Activated CD4-positive, alpha-beta T cell treated with anti-CD3 and anti-CD28 coated beads, Interleukin-2, amount 10 ng/mL, durations not matched to agents 24 days and 14 days (primary cell): ENCODE measurements at places on chromosomes 5 and 9. TPM values are rescaled to one million over a fixed set of nuclear protein-coding genes. Genes with fewer than 3 reads are reported as not detected.
A peak's percentile ranks its signal among the peaks of the same experiment; 100 is the strongest.

GRCh38 chr9:113919871-113920270 lies 43.8 kb downstream of the ZNF618 start:
- H3K27me3 ChIP-seq, result peaks cover 18% of the 10 kb centered on the region
- H3K4me3 ChIP-seq, result no peak overlapping the region
- H3K27ac ChIP-seq, result no peak overlapping the region
- no peaks in the 10 kb centered on the region for H3K36me3 ChIP-seq
- peak; percentile 37 for DNase-seq

DNA sequence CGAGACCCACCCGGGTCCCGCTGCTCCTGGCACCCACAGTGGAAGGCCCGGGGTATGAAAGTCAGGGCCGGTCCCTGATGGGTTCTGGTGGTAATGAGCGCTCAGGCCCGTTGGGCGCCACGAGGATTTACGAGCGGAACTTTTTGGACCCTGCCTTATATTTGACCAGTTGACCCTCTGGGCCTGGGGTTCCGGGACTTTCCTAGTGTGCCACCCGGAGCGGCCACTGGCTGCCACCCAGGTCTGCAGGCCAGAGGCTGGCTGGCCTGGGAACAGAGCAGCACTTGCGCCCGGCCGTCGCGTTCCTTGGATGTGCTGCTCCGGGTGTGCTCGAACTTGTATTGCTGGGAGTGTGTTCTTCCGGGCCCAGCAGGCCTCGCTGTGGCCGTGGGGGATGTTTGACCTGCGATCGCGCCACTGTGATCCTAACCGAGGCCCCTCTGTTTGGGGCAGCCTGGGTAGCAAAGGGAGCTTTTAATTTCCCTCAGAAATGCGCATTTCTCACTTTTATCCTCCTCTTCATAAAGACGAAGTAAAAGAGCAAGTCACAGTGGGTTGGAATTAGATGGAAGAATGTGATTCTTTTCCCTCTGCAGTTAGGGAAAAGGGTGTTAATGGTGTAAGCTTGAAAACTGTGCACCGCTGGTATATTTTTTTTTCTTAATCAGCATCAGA lies 1.2 kb downstream of the F2RL1 start:
- DNase-seq, result no peak
- peaks cover 7% of the 10 kb centered on the region for H3K4me1 ChIP-seq
- no peak overlapping the region for H3K27ac ChIP-seq
- H3K36me3 ChIP-seq, result no peaks in the 10 kb centered on the region

GRCh38 chr9:114504341-114505186 lies 709 bp downstream of the WHRN start:
- peak; percentile 83 for DNase-seq
- H3K4me1 ChIP-seq, result peaks cover 17% of the 10 kb centered on the region
- peaks cover 75% of the 10 kb centered on the region for H3K27me3 ChIP-seq
- peak overlapping the region; percentile 84 for H3K4me3 ChIP-seq
- peak overlapping the region; percentile 82 for H3K27ac ChIP-seq

Gene RAI14
- 2.6 and 5.1 TPM in 2 replicates for total RNA-seq

Gene DMRT1
- total RNA-seq, result not detected in 2 replicates

Gene AGXT2
- total RNA-seq, result not detected in 2 replicates

DNA sequence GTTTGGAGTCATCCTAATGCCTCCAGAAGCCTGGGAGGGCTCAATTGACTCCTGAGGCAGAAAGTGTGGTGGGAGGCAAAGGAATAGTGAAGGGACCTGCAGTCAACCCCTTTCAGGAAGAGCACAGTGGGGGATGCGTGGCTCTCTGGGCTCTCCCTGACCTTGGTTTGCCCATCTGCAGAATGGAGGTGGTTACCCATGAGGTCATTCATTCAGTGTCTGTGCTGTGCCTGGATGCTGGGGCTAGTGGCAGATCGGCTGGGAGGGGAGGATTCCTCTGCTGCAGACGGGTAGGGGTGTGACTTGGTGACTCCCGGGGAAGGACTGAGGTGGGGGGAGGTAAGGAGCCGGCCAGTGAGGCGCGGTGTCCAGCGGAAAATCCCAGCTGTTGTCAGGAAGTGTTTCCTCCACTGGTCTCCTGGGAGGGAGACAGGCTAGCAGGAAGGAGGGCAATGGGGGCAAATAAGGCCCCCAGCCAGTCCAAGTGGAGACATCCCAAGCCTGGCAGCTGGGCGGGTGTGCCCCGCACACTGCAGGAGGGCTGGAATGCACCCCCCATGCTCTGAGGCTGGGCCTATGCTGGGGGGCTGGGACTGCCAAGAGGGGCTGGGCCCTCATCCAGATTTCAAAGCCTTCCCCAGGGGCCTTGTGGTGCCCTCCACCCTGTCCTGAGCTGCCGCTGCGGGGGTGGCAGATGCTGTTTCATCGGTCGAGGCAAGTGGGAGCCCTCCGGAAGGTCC lies 10.9 kb downstream of the CXXC5 start:
- no peak for DNase-seq
- H3K27ac ChIP-seq, result no peak overlapping the region
- no peak overlapping the region for H3K4me3 ChIP-seq

Gene MARCHF11
- total RNA-seq, result not detected in 2 replicates

Gene SLC6A7
- not detected in 2 replicates for total RNA-seq

GRCh38 chr5:40775085-40775845 lies 19.5 kb upstream of the TTC33 start:
- no peak for DNase-seq
- peaks cover 8% of the 10 kb centered on the region for H3K4me1 ChIP-seq
- H3K27me3 ChIP-seq, result no peaks in the 10 kb centered on the region
- no peak overlapping the region for H3K4me3 ChIP-seq
- H3K27ac ChIP-seq, result no peak overlapping the region
- peaks cover 30% of the 10 kb centered on the region for H3K36me3 ChIP-seq

GRCh38 chr9:124353811-124354274 lies 61.4 kb downstream of the PSMB7 start:
- H3K27me3 ChIP-seq, result no peaks in the 10 kb centered on the region
- peaks cover 15% of the 10 kb centered on the region for H3K4me1 ChIP-seq
- no peak overlapping the region for H3K4me3 ChIP-seq
- H3K36me3 ChIP-seq, result peaks cover 33% of the 10 kb centered on the region
- DNase-seq, result no peak

DNA sequence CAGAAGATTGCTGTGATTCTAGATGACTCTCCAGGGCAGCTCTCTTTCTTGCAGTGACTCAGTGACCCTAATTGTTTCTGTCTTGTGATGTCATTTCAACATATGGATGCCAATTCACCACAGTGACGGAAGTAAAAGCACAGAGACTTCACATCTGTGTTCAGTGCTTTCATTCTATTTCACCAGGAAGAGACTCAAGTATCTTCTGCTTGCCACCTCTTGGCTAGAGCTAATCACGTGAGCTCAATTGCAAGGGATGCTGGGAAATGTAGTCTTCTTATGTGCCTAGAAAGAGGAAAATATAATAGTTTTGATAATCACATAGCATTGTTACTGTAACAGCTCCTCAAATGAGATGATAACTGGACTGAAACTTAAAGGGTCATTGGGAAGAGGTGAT lies 453.3 kb upstream of the KLF4 start:
- DNase-seq, result no peak
- no peaks in the 10 kb centered on the region for H3K4me1 ChIP-seq
- no peak overlapping the region for H3K4me3 ChIP-seq
- no peak overlapping the region for H3K27ac ChIP-seq

DNA sequence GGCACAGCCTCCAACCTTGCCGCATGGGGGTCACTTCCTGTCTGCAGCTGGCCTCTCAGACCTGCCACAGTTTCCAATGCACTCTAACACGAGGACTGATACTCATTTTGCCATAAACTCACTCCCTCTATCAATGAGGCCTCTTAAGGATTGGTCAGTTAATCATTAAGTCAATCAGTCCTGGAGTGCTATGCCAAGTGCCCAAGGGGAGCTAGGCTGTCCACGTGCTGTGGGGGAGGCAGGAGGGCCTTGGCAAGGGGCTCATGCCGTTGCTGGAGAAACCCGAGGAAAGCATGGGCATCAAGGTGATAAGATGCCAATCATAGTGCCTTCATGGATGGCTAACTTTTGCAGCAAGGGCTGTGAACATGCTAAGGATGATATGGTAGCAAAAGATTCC lies 1.7 kb upstream of the ALDH1B1 start:
- H3K27ac ChIP-seq, result no peak overlapping the region
- H3K36me3 ChIP-seq, result peaks cover 3% of the 10 kb centered on the region
- DNase-seq, result no peak

- no peaks in the 10 kb centered on the region for H3K4me1 ChIP-seq
- H3K27me3 ChIP-seq, result no peaks in the 10 kb centered on the region
- no peaks in the 10 kb centered on the region for H3K36me3 ChIP-seq
- H3K4me3 ChIP-seq, result no peak overlapping the region
Observed at GRCh38 chr5:82861701-82862100, 215.5 kb downstream of the TMEM167A start.

GRCh38 chr9:120043448-120043847 lies 536.5 kb downstream of the CDK5RAP2 start:
- no peak for DNase-seq
- no peak overlapping the region for H3K27ac ChIP-seq
- no peaks in the 10 kb centered on the region for H3K36me3 ChIP-seq
- H3K4me3 ChIP-seq, result no peak overlapping the region
- no peaks in the 10 kb centered on the region for H3K4me1 ChIP-seq

Gene PCDHA10
- total RNA-seq, result not detected in 2 replicates

DNA sequence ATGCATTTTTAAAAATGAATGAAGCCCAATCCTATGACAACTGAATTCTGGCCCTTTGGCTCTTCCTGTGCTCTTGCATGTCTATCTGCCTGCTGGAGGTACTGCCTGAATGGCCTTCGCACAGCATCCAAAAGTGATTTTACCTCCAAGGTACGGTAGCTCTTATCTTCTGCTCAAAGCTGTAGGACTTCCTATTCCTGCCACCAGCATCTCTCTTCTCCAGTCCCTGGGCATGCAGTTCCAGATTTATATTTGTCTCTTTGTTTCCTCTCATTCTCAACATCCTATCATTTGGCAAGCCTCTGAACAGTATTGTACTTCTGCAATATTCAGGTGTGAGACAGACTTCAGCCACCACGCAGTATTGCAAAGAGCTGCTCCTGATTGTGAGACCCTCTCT lies 43.7 kb upstream of the SH3GL2 start:
- no peak overlapping the region for H3K4me3 ChIP-seq
- H3K27ac ChIP-seq, result no peak overlapping the region
- H3K36me3 ChIP-seq, result no peaks in the 10 kb centered on the region
- no peaks in the 10 kb centered on the region for H3K4me1 ChIP-seq
- H3K27me3 ChIP-seq, result no peaks in the 10 kb centered on the region

Gene ARL10
- 18.1 and 22.2 TPM in 2 replicates for total RNA-seq

DNA sequence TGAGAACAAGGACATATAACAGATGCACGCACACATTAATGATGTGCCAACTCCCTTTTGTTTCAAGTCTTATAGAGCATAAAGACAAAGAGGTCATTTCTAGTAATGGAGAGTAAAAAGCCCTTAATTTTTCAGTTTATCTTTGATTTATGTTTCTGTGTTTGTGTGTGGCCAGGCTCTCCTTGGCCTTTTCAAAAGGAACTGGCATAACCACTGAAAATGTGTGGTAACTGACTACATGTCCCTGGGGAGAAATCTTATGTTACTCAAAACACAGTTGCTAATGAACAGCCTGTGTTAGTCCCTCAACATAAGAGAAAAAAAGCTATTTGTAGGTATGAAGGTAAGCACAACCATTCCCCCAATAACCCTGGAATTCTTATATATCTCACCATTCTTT lies 47.6 kb upstream of the SHOC1 start:
- DNase-seq, result no peak
- H3K27ac ChIP-seq, result no peak overlapping the region
- H3K4me3 ChIP-seq, result no peak overlapping the region
- H3K36me3 ChIP-seq, result no peaks in the 10 kb centered on the region
- H3K27me3 ChIP-seq, result peaks cover 13% of the 10 kb centered on the region

DNA sequence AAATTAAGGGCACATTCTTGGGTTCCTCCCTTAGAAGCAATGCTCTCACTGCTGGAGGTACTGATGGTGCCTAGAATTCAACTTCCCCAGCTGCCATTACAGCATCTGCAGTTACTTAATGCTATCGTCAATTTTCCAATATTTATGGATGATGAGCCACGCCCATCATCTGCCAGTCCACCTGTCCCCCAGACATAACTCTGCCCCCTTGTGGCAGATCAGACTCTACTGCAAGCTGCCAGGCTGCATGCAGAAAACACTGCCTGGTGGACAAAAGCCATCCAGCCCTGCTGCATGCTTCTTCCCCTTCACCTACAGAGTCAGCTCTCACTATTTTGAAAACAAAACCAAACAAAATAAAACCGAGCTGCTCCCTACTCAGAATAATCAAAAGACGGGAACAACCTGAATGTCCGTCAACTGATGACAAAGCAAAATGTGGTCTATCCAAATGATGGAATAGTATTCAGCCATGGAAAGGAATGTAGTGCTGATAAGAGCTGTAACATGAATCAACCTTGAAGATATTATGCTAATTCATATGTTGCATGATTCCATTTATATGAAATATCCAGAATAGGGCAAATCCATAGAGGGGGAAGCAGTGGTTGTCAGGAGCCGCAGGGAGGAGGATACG lies 66.4 kb downstream of the RETREG1 start:
- H3K27ac ChIP-seq, result no peak overlapping the region
- no peaks in the 10 kb centered on the region for H3K27me3 ChIP-seq
- peaks cover 15% of the 10 kb centered on the region for H3K4me1 ChIP-seq

GRCh38 chr9:124006448-124007361 lies 4.9 kb upstream of the LHX2 start:
- no peak for DNase-seq
- peaks cover 87% of the 10 kb centered on the region for H3K27me3 ChIP-seq
- H3K36me3 ChIP-seq, result peaks cover 13% of the 10 kb centered on the region

DNA sequence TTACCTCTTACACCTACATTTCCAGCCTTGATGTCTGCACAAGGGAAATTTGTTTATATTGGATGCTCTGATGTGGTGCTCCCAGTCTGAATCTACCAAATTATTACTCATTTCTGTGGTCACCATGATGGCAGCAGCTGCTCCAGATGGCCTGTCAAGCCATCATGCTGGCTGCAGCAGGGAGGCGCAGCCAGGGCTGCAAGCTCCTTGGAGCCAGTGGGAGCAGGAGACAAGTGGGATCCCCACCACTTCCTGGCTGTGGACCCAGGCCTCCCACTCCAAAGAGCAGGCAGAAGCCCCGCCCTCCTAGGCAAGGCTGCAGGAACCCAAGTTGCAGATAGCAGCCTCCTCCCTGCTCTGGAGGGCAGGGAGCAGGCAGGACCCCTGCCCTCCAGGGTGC lies 241.1 kb upstream of the ATP10B start:
- H3K4me3 ChIP-seq, result no peak overlapping the region
- H3K27me3 ChIP-seq, result no peaks in the 10 kb centered on the region
- no peak for DNase-seq
- H3K27ac ChIP-seq, result no peak overlapping the region

GRCh38 chr9:35771075-35771433 lies 17.0 kb upstream of the MSMP start:
- no peaks in the 10 kb centered on the region for H3K36me3 ChIP-seq
- DNase-seq, result no peak
- H3K4me3 ChIP-seq, result no peak overlapping the region
- H3K27ac ChIP-seq, result no peak overlapping the region
- no peaks in the 10 kb centered on the region for H3K27me3 ChIP-seq
- peaks cover 6% of the 10 kb centered on the region for H3K4me1 ChIP-seq

DNA sequence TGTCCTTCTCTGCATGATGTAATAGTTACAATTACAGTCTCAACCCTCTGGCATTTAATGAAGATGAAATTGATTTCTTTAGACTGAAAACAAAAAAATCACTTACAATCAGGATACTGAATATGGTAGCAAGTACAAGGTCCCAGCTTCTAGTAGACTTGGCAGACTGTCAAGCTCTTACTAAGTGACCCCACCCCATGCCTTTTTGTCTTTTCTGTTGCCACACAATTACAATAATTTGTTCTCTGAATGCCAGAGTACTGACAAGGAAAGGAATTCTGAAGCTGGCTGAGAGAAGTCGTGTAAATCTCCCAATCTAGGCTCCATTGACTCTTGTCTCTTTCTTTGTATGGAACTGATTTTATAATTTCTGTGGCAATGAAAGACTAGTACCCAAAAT lies 154.2 kb downstream of the TMC1 start:
- no peaks in the 10 kb centered on the region for H3K4me1 ChIP-seq
- H3K36me3 ChIP-seq, result no peaks in the 10 kb centered on the region
- DNase-seq, result no peak
